ENCODE measurements at places on chromosomes 12 and 14.

DNA sequence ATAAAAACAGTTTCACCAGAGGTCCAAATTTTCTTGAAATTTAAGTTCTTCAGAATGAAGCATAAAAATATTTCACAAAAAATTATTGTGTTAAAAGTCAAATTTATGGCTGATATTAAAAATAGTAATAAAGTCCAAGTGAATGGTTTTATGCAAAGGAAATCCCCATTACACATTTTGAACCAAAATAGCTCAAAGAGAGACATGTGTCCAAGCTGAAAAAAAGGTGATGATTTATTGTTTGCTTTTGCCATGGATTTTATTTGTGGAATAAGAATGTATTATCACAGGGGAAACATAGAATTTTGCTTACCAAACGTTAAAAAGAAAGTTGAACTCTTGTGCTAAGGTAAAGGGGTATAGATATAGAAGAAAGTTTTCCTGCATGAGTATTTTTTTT lies 4.6 kb downstream of the FOXG1 start:
- no peak for DNase-seq

DNA sequence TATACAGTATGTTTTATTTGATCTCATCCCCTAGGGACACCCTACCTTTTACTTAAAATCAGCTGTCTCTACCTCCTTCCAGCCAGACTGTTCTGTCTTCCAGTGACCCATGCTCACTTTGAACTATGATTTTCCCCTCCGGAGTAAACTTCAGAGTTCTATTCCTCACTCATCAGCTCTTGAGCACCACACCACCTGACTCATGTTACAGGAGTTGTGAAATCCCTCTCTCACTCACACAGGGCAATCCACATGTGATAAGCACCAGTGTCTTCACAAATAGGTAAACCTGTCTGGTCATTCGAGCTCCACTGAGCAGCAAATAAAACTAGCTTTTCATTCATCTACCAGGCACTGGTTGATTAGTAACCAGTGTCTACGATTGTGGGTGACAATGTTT lies 177.3 kb upstream of the BMP4 start:
- DNase-seq, result no peak

- DNase-seq, result no peak
These were observed 42.1 kb downstream of the DRAM1 start for GRCh38 chr12:101919447-101919846.

DNA sequence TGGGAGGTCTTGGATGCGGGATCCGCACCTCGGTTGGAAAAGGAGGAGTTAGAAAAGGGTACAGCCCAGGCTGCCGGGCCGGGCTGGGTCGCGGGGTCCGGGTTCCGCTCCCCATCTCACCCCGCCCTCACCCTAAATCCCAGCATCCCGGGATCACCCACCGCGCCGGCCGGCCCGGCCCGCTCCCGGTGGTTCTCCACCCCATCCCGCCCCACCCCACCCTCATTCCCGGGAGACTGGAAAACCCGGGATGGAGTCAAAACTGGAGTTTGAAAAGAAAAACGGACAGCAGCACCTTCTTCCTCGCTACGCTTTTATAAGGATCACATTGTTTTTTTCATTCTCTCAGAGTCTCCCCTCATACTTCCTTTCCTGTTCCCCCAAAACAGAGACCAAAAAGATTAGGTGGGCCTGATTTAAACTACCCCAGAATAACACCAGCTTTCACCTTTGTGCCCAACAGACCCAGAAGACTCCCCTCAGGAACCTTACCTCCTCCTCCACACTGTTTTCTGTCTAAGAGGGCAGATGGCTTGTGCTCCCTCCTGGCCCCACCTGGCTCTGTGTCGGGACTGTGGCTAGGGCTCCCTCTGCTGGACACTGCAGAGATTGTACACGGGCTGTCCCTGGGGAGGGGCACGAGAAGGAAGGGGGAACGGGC lies 2.8 kb downstream of the GLI1 start:
- peak; percentile 96 for DNase-seq

DNA sequence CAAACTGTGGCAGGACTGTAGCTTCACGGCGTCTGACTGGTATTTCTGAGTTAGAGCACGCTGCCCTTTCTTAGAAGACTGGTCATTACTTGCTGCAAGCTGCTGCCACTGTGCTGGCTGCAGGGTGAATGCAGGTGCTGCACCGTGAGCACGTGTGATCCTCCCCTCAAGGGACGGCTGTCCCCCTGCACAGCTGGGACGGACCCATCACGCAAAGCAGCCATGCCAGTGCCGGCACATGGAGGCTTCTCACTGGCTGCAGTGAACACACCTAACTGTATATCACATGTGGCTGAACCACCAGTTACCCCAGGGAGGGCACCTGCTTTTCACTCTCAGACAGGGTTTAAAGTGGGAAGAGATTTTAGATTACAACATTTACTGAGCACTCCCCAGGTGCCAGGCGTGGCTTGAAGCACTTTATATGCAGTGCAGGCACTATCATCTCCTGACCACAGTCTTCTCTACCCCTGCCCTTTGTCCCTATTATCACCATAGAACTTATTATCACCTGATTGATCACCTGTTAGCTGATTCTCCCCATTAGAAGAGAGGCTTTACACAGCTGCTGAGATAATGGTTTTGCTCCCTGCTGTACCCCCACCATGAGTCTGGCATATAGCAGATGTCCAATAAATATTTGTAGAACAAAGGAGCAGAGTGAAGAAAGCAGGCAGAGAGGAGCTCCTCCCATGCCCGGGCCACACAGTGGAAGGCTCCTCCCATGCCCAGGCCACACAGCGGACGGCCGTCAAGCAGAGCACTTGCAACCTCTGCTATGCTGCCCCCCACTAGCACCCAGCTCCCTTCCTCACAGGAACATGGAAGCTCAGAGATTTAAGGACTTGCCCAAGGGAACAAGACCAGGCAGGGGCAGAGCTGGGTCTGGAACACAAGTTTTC lies 25.9 kb downstream of the SLC25A47 start:
- no peak for DNase-seq

DNA sequence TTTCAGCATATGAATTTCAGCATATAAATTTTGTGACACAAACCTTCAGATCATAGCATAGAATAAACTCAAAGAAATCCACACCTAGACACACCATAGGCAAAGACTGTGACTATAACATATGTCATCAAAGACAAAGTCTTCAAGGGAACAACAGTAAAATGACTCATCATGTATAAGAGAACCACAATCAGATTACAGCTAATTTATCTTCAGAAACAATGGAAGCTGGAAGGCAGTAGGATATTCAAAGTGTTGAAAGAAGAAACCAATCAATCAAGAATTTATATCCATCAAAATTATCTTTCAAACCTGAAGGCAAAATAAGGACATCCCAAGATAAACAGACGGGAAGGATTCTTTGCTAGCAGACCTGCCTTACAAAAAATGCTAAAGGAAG lies 29.0 kb downstream of the DLK1 start:
- DNase-seq, result no peak

GRCh38 chr12:110379197-110379596 lies 24.3 kb downstream of the ANAPC7 start:
- no peak for DNase-seq
